ENCODE measurements at places on chromosomes 11 and 22. TPM values are rescaled to one million over a fixed set of nuclear protein-coding genes. Genes with fewer than 3 reads are reported as not detected.

GRCh38 chr22:20423906-20424551, 13.6 kb downstream of the SCARF2 start:
- peak; percentile 60 for DNase-seq

DNA sequence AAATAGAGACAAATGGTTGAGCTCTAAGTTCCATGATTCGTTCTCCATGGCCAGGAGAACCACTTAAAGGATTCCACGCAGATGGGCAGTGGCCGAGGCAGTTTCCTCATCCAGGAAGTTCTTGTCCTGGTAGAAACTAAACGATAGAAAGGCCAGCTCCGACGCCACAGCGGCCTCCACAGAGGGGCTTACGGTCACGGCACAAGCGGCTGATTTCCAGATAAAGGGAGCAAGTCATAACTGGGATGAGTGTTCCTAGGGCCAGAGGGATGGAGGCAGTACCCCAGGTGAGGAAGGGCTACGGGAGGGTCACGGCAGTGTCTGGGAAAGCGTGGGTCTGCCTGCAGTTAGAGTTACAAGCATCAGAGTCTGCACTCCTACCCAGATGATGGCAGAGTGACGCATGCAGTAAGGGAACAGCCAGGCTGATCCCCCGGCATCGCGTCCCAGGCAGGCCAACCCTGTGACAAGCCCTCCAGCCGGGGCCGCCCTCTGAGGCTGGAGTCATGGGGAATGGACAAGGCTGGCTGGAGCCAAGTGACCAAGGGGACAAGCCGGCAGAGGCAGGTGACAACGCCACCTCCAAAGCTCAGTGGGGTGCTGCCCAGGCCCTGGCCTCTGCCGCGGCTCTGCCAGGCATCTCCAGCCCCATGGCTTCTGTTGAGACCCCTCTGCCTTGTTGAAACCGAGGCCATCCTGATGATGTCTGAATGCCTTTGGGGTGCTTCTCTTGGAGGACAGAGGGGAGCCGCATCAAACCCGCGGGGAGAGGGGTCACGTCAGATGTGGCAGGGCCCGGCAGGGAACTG, 475.1 kb downstream of the BRD1 start:
- peak; percentile 48 for DNase-seq

- DNase-seq, result no peak
Observed at GRCh38 chr11:114124601-114125144, 65.2 kb downstream of the ZBTB16 start.

GRCh38 chr11:132330515-132330914, 960.1 kb downstream of the NTM start:
- no peak for DNase-seq

DNA sequence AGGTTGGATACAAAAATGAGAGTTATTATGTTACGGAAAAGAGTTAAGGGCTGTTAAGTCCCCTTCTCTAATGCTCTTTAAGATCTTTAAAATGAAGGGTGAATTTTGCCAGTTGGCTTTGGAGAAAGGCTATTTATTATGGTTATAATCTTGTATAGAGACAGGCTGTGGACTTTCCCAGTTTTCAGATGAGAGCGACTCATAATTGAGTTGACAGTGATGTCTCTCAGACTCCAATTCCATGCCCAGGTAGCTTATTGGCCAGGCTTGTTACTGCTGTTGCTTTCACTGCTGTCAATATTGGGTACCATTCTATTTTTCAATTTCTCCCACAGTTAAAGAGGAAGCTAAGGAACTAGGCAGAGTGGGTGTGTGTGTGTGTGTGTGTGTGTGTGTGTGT, 13.1 kb downstream of the ENDOD1 start:
- no peak for DNase-seq

The CYTH4 gene
- total RNA-seq, result 37.9 TPM

The IGLL1 gene
- not detected for total RNA-seq

The OR51B5 gene
- not detected for total RNA-seq

The SNX32 gene
- total RNA-seq, result not detected

The KCNA4 gene
- total RNA-seq, result 2.1 TPM

Measured in upper lobe of right lung (tissue), 1 donor.